ENCODE measurements at places on chromosomes 1 and 21.
A peak's percentile ranks its signal among the peaks of the same experiment; 100 is the strongest.

DNA sequence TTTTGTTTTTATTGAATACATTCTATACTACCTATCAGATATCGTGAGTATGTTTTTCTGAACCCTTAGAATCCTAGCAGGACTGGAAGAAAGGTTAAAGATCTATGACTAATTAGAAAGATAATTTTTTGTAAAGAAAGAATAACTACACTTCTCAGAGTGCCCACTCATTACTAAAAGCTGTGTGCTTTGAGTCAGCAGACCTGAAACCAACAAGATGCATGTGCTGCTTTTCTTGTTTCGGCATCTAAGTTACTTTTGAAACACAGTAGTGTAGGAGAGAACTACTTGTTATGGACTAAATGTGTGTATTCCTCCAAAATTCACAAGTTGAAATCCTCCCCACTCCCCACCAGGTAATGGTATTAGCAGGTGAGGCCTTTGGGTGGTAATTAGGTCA is 127.8 kb upstream of the ESRRG start:
- DNase-seq: no peak

DNA sequence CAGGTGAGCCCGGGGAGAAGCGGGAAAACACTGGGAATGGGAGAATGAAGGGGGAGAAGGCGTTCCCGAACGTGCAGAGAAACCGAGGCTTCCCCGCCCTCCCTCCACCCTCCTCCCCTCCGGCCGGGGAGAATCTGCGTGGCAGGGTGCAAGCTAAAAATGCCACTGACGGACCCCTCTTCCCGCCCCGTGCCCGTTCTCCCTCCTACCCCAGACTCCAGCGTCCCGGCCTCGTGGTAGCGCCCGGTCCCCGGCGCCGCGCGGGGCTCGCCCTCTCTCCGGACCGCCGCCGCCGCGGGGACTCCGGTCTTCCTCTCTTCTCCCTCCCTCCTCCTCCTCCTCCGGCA is 81.6 kb upstream of the AK4 start:
- DNase-seq: no peak

DNA sequence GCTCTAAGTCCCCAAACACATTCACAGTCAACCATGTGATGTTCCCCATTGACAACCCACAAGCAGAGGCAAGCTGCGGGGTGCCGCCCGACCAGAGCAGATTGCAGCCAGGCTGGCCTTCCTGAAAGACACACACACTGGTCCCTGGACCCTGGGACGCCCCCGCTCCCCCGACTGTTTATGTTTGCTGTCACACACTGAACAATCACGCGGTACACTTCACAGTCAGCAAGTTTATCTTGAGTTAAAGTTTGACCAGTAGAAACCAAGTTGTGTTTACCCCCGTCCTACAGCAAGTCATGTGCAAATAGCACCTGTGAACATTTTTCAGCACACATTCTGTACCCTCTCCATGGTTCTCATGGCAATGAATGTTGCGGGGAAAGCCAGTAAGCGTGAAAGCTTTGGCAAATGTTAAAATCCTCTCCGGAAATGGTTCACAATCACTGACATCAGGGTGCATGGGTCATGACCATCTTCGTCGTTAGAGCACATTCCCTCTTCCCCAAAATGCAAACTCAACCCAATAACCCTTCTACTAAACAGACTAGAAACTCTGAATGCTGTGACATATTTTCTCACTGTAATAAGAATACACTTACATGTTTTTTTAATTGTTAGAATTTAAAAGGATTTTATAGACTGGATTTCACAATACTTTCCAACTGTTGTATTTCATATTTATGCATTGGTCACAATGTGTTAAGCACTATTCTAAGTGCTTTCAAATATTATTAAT is 33.3 kb upstream of the IRF2BP2 start:
- DNase-seq: no peak

- no peak for DNase-seq
Measured at GRCh38 chr1:163774978-163775620, 453.3 kb downstream of the NUF2 start.

DNA sequence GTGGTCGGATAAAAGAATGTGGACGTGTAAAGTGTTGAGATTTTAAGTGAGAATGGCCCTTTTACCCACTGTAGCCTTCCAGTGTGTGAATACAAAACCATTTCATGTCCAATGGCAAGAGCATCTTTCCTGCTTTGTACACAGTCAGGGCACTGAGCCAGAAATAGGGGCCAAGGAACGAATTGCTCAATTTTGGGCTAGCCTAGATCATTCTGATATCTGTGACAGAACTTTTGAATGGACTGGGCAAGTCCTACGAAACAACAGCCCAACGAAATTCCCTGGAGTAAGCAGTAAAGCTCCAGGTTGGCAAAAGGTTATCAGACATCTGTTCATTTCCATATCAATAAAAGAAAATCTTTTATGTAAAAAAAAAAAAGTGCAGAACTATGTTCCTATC is 5.5 kb downstream of the KIF26B start:
- no peak for DNase-seq

DNA sequence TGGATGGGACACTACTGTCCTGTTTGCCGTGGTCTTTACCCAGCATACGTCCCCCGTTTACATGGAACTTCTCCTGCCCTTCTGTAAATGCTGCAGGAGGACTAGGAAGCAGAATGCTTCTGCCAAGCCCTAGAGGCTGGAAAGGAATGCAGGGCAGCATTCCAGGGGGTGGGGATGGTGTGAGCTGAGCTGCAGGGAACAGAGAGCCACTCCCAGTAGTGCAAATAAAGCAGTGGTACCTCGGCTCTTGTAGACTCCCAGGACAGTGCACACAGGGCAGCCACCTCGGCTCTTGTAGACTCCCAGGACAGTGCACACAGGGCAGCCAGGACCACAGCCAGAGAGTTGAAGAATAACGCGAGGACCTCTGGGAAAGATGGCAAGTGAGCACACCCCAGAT is 35.4 kb downstream of the PTPRU start:
- no peak for DNase-seq

GRCh38 chr1:36513676-36514473 is 31.2 kb upstream of the CSF3R start:
- DNase-seq: no peak

DNA sequence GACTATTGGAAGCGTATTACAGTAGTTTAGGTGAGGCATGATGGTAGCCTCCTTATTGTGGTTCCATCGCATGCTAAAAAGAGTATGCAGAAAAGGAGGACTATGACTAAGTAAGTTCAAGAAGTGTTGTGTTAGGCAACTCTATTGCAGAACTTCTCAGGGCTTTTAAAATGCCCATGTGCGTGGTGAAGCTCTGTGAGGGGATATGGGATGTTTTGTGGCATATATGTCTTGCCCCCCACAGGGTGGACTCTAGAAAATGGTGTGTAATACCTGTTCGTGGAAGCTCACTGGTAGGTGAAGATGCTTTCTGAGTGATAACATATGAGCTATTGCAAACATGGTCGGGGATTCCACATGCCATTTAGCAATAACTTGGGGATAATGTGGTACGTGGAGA is 31.7 kb downstream of the MAN1A2 start:
- no peak for DNase-seq

DNA sequence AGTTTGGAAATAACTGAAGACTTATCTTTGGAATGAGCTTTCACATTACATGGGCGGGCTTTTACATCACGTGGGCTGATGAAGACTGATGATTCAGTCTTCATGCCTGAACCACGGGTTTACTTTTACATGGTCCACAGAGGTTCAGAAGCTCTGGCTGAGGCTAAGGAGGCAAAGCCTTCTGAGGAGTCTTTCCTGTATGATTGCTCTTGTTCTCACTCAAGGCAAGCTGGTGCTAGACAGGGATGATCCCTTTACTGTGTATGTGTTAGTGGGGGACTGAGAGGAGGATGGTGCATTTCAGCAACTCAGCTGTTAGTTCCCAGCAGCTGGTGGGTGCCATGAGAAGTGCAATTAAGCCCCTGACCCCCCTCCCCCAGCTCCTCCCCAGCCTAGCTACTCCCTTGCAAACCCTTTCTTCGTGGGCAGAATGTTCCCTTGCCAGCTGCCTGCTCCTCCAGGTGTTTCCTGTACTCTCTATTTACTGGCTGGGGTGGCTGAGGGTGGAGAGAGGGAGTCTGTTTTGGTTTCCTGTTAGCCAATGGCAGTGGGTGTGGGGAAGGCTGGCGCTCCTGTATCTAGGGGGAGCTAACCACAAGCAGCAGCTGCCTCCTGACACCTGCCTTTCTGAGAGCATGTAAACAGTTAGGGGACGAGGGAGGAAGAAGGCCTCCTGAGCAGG is 15.4 kb downstream of the BTG2 start:
- DNase-seq: peak; percentile 86

DNA sequence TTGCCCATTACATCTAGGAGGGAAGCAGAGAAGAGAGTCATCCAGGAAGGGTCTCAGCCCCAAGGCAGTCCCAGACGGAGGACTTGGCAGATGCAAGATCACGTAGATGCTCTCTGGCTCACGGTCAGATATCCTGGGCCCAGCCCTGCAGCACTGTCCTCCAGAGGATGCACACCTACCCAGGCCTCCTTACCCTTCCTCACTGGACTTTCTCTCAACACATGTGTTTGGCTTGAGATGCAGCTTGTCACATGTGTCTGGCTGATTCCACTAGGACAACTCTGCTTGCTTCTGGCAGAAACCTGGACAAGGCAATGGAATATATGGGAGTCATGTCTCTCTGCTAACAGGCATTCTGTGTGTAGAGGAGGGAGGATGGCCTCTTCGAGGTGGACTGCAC is 32.4 kb upstream of the POU3F1 start:
- no peak for DNase-seq

GRCh38 chr1:217133958-217134856 is 411.0 kb upstream of the ESRRG start:
- no peak for DNase-seq

- DNase-seq: no peak
Measured at GRCh38 chr1:241142493-241142892, 214.5 kb downstream of the RGS7 start.

- DNase-seq: no peak
Measured at GRCh38 chr1:8404460-8405370, 86.8 kb downstream of the SLC45A1 start.

DNA sequence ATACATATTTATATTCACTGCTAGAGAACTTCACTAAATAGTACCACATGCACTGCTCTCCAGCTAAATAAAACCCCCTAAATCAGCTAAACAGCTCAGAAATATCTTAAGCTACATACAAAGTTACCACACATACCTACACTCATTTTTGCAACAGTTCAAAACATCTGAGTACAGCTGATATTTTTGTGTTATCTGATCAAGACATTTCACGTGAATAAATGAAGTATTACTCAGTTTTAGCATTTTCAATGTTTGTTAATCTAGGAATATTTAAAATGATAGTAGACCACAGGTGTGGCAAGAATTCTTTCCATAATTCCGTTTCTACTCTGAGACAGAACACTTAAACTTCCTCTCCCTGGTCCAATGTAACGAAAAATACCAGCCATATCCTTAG is 20.8 kb downstream of the EVI5 start:
- no peak for DNase-seq

GRCh38 chr1:89351597-89352311 is 12.1 kb upstream of the GBP6 start:
- no peak for DNase-seq

- DNase-seq: no peak
Measured at GRCh38 chr1:192565946-192566345, 9.6 kb upstream of the RGS1 start.

DNA sequence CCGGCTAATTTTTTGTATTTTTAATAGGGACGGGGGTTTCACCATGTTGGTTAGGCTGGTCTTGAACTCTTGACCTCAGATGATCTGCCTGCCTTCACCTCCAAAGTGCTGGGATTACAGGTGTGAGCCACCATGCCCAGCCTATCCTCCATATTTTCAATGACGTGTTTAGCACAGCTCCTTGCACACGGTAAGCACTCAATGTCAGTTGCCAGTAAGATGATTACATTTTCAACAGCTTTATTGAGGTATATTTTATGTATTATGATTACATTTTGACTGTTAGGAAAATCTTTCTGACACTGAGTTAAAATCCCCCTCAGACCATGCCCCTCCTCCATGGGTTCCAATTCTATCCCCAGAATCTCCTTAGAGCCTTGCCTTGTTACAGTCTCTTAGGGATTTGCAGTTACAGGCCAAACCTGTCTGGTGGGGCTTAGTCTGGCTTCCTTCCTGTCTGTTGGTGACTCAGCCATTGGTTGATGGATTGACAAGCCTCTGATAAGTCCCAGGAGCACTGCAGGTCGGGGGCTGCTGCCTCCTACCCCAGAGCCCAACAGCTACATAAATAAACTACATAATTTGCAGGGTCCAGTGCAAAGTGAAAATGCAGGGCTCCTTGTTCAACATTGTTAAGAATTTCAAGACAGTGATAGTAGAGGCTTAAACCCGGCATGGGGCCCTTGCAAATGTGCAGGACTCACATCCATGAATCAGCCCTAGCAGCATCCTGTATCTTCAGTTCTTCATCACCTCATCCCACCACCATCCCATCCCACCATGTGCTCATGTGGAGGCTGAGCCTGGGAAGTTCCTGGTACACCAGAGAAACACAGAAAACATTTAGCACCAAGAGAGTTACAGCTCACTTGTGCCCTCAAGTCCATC is 23.4 kb downstream of the COA7 start:
- DNase-seq: no peak

DNA sequence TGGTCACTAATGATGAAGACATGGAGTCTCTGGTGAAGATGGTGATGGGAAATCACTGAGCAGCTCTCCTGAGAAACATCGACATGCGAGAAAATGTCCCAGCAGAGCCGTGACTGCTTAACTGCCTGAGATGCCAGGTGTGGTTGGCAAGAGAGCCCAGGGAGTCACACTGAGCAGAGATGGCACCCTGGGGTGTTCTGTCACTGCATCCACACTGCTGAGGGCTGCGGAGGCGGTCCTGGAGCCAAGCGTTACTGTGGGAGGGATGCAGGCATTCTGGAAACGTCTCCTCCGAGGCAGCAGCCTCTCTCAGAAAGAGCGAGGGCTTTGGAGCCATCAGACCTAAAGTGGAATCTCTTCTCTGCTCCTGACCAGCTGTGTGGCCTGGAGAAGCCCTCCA is 57.2 kb downstream of the EPHB2 start:
- no peak for DNase-seq

GRCh38 chr1:241800640-241801039 is 47.4 kb upstream of the EXO1 start:
- no peak for DNase-seq

GRCh38 chr1:180243517-180244221 is 13.6 kb downstream of the LHX4 start:
- DNase-seq: no peak

DNA sequence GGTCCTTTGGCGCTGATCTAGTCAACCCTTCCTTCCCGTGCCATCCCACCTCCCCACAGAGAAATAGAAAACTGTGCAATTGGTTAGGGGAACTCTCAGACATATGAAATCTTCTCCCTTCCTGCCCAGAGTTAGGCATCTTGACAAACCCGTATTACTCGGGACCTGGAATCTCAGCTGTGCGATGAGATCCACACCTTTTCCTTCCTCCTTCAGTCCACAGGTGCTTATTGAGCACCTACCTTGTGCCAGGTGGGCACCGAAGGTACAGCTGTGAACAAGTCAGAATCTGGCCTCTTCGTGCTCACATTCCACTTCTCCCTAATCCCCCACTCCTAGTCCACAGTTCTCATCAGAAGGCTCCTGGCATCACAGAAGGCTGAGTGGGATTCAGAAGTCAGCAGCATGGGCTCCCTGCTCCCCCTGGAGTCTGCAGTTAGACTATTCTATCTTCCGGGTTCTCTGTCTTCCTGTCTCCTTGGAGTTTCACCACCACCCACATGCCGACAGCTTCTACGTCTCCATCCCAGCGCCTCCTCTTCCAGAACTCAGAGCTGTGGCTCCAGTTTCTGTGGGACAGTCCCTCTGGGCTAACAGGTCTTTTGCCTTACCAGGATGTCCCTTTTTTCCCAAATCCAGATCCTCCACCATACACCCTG is 23.0 kb downstream of the KNCN start:
- no peak for DNase-seq

GRCh38 chr1:71041806-71042205 is 5.8 kb downstream of the PTGER3 start:
- no peak for DNase-seq

GRCh38 chr1:214003233-214003632 is 15.5 kb downstream of the PROX1 start:
- no peak for DNase-seq

All from CD4-positive, alpha-beta T cell treated with Interleukin-15 for 1 hour (primary cell).